ENCODE measurements at places on chromosomes 12 and 14.
A peak's percentile ranks its signal among the peaks of the same experiment; 100 is the strongest.

GRCh38 chr12:57171668-57172067, 24.2 kb upstream of the LRP1-AS start:
- no peak for DNase-seq

- DNase-seq, result no peak
Measured at GRCh38 chr14:28584951-28585350, 181.6 kb upstream of the FOXG1 start.

DNA sequence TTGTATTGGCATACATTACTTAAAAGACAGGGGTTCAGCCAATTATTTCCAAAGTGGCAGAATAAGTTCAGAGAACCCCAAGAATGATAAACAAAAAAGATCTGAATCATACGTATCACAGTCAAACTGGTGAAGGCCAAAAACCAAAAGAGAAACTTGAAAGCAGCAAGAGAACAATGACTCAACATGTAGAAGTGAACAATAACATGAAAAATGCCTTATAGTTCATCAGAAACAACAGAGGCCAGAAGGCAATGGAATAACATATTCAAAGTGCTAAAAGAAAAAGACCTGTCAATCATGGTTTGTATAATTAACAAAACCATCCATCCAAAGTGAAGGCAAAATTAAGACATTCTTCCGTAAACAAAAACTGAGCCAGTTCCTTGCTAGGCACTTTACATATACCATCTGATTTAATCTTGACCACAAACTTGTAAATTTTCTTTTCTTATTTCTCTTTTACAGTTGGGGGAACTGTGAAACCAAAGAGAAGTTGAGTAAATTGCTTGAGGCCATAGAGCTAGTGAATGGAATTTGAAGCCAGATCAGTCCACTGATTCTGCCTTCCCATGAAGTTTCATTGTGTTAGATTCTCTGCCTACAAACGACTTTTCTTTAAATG, 232.1 kb upstream of the SEL1L start:
- no peak for DNase-seq

- DNase-seq, result no peak
Measured at GRCh38 chr14:89564286-89564957, 147.4 kb upstream of the FOXN3 start.

GRCh38 chr12:89706986-89707702, 1.5 kb downstream of the ATP2B1 start:
- no peak for DNase-seq

GRCh38 chr12:34352098-34352497, 329.8 kb downstream of the ALG10 start:
- DNase-seq, result no peak

DNA sequence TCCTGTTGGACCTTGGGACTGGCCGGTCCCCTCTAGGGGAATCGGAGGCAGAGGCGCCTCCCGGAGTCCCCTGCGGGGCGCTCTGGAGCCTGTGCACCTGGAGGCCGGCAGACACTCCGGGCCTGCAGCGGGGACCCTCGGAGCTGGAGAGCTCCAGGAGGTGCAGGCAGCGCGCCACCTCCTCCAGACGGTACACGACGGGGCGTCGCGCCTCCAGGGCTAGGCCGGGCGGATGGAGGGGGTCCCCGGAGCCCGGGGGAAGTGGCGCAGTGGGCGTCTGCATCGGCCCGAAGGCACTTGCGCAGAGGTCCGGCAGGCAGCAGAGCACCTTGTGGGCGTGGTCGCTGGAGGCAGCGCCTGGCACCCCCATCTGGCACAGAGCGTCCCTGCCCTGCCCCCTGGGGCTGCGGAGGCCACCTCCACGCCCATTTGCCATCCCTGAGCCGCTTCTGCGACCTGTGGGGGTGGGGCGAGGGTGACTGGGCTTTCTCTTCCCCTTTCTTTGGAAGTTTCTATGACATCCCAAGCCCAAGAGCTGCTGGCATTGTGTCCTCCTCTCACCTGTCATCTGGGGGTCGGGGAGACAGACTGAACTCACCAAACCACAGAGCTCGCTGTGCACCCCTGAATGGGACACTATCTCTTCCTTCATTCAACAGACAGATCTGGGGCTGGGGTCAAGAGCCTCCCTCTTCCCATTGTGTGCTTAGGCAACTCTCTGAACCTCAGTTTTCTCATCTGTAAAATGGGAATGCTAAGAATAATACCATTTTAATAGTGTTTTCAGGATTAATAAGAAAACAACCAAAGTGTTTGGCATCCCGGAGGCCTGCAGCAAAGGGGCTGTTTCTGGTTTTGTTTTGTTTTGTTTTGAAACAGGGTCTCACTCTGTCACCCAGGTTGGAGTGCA, 37.5 kb upstream of the CORO1C start:
- DNase-seq, result no peak

DNA sequence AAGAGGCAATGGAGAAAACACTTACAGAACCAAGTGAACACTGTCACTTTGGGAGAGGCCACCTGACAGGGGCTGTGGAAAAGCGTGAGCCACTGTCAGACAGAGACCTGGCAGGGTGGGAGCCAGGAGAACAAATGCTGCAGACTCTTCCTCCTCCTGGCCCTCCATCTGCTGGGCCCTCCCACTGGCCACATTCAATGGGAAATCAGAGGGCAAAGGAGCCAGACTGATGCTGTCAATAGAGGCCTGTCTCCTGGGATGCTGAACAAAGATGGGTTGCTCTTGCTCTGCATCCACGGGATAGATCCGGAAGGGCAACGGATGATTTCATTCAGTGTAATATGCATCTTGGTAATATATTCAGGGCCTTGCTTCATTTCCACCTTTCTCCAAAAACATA, 44.9 kb upstream of the BCAT1 start:
- DNase-seq, result no peak

DNA sequence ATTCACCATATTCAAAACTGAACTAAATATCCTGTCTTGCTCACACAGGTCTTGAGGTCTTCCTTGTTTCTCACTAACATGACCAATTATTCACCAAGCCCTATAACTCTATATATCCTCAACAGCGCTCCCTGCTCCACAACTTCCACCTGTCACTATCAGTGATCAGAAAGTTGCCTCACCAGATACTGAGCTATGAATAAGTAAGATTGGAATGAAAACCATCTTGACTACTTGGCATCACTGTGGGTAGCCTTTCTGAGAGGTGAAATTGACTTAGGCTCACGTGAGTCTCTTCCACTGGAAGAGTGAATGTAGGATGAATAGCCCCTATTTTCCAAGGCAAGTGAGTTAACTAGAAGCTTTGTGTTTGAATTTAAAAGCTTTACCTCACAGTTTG, 167.1 kb downstream of the PIK3C2G start:
- no peak for DNase-seq

DNA sequence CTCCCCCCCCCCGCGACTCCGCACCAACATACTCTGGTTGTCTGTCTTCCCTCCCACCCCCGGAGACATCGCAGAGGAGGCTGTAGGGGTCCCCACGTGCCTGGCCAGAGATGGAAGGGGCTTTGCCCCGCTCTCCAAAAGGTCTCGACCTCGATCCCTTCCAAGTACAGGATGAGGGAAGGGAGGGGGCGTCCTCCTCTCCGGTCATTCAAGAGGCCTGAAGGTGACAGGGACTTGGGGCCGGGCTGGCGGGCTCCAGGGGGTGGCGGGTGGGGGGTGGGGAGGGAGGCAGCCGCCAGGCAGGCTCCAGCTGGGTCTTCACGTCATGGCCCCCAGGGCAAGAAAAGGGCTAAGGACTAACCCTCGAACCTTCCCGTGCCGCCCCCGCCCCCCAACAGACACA, 15.1 kb downstream of the TBX3 start:
- no peak for DNase-seq

DNA sequence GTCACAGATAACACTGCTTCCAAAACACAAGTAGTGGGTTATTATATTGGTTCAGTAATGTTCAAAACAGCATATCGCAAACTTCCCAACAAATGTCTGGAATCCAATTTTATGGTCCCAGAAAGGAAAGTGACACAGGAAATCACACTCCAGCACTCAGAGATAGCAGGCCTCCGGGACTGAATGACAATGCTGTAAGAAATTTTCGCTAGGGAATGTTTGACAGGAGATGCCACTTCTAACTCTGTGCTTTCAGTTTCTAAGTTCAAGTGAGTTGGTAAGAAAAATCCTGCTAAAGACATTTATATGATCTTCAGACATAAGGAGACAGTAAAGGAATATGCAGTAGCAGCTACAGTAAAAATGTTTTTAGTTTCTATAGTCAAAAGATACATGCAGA, 93.2 kb downstream of the SLC2A13 start:
- DNase-seq, result no peak

- DNase-seq, result peak; percentile 84
Measured at GRCh38 chr12:121443193-121443870, 43.4 kb downstream of the RNF34 start.

DNA sequence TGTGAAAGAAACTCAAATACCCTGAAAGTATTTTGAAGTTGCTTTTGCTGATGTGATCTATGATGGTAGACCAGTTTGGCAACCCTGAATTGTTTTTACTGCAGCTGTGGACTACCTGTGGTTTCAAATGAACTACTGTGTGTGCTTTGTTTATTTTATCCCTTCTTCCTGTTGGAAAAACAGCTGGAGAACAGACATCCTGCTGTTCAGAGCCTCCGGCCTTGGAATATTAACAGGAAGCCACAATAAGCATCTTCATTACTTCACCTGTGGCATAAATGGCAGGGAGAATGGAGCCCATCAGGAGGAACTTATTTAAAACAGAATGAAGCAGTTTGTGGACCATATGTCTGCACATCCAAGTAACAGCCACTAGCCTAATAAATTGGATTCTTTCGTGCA, 104.8 kb downstream of the DUSP6 start:
- no peak for DNase-seq

DNA sequence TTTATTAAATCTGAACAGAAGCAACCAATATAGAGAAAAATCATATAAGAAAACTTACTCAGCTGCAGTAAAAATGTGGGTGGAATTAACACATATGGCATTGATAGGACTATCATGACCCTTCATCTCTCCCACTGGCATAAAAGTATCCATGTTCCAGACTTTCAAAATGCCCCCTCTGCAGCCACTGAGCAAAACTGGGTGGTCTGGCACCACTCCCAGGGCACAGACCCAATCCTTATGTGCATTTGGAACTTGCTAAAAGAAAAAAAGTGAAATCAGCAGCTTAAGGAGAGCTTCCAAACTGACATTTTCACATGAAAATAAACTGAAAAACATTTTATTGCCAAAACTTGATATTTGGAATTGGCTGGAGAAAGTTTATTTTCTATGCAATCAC, 141.5 kb downstream of the KIF21A start:
- no peak for DNase-seq

DNA sequence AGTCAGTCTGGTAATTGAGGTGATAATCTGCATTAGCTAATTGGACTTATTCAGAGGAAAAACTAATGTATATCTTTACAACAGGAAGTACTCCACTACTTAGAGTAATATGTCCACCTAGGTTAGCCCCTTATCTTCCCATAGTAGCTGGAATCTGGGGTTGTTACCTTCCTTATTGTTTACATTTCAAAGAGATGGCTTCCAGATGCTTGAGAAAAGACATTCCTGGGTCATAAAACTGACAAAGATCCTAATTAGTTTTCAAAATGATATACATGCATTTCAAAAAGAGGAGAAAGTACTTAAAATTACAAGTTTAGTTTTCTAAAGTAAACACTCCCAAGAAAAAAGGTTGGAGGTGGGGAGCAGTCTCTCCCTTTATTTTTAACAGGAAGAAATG, 78.1 kb downstream of the RPL10L start:
- no peak for DNase-seq

DNA sequence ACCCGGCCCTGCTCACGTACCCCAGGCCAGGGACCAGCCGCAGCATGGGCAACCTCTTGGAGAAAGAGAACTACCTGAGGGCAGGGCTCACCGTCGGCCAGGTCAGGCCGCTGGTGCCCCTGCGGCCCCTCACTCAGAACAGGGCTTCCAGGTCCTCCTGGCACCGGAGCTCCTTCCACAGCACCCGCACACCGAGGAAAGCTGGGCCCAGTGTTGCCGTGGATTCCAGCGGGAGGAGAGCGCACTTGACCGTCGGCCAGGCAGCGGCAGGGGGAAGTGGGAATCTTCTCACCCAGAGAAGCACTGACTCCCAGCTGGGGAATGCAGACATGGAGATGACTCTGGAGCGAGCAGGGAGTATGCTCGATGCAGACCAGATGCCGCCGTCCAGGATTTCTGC, 7.9 kb upstream of the VAMP1 start:
- DNase-seq, result no peak

DNA sequence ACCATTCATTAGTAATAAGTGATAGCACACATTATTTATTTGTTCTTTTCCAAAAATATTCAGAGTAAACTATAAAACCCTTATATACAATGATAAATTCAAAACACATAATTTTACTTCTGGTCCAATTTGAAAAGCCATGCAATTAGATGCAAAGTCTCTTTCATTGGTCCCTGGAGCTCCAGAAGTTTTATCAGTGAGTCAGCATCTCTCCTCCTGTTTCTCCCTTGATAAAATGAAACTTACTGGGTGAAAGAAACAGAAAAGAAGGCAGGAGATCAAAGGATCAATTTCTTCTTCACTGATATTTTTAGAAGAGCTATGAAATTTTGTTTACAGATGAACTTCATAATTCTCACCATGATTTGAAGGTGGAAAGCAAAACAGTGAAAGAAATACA, 47.5 kb downstream of the IFNG start:
- DNase-seq, result no peak

DNA sequence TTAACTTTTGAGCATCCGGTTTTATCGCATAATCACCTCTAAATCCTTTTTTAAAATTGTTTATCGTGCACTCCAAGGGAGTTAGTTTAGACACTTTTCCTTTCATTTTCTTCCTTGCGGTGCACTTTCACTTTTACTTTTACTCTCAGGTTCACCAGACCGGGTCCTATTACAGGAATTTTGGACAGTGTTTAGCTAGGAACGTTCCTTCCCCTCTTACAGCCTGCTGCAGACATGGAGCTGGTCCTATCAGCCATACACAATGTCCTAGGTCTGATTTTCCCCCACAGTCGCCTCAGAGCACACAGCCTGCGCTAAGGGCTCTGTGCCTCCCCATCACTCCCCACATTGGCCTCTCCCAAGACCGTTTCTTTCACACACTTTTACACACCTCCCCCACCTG, 103.9 kb downstream of the ALG10 start:
- DNase-seq, result no peak

GRCh38 chr12:7042842-7043241, 17.7 kb upstream of the C1S start:
- DNase-seq, result no peak

- no peak for DNase-seq
Measured at GRCh38 chr14:22268875-22269274, 320.1 kb downstream of the DAD1 start.

- DNase-seq, result no peak
Measured at GRCh38 chr14:86802726-86803125, 1190.3 kb downstream of the GALC start.

DNA sequence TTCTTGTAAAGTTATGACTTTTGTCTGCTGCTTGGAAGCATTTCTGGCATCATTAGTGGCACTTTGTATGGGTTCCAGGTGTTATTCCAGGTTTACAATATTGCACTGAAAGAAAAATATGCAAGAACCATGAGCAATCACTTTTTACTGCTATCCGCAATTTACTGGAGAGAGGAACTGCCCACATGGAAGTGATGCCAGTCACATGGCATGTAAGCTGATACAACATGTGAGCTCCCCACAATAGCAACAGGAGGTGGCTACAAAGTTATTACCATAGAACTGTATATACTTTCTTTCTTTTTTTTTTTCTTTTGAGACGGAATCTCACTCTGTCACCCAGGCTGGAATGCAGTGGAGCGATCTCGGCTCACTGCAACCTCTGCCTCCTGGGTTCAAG, 1012.1 kb downstream of the BCL11B start:
- no peak for DNase-seq

GRCh38 chr14:99587460-99588278, 16.3 kb downstream of the CCDC85C start:
- DNase-seq, result no peak

GRCh38 chr14:68880581-68881105, 87.8 kb upstream of the ZFP36L1 start:
- no peak for DNase-seq
